GM23248 (cell line): ENCODE measurements at places on chromosomes 6 and 20.

DNA sequence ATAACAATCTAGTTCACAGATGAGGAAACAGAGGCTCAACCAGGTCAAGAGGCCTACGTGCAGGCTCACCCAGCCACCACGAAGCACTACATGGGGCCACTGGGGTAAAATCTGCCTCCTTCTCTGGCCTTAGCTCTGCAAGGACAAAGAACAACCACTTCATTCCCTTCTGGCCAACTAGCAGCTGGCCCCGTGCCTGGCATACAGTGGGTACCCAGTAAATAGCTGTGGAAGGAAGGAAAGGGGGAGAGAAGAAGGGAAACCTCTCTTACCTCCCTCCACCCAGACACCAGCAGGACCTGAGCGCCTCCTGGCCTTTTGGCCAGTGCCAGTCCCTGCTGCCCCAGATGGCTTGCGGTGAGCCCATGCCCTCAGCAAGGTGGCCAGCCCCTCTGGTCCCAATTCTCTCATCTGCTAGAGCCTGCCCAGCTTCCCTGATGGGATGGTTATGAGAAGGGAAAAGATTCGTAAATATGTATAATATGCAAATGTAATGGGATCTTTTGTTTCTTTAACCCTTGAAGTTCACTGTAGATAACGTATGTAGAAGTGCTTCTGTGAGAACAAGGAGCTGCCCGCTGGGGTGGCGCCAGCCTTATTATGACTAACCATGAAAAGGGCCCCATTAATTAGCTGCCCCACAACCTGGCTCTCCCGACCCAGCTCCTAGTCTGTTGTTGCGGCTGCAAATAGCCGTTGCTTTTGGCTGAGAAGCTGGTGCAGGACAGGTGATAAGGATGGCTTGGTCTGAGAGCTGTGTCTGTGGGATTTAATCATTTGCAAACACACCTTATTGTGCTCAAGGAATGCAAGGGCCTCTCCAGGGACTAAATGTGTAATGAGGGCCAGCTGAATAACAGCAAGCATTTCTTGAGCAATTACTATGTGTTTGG lies 62.0 kb downstream of the DLGAP4 start:
- no peak for DNase-seq

DNA sequence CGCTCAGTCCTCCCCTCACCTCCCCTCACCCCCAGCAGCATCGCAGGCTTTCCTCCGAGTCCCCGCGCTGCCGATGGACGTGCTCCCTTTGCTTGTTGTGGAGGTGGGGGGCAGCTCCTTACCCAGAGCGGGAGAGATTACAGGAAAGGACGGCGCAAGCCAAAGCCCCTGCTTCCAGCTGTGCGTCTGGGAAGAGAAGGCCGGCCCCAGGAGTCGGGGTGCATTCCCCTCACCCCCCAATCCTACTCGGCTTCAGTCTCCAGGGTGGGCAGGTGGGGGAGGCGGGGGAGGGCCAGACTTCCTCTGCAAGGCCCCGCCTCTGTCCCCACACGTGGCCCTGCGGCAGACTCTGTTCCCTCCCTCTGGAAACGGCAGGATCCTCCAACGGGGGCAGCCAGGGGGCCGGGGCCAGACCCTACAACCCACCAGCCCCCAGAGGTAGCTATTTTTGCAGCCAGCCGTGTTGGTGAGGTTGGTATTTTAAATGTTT lies 43.6 kb downstream of the NTSR1 start:
- no peak for DNase-seq

- no peak for DNase-seq
Measured at GRCh38 chr20:9114709-9115108, 45.8 kb downstream of the PLCB4 start.

GRCh38 chr20:41119614-41120561 lies 17.5 kb upstream of the PLCG1 start:
- no peak for DNase-seq

DNA sequence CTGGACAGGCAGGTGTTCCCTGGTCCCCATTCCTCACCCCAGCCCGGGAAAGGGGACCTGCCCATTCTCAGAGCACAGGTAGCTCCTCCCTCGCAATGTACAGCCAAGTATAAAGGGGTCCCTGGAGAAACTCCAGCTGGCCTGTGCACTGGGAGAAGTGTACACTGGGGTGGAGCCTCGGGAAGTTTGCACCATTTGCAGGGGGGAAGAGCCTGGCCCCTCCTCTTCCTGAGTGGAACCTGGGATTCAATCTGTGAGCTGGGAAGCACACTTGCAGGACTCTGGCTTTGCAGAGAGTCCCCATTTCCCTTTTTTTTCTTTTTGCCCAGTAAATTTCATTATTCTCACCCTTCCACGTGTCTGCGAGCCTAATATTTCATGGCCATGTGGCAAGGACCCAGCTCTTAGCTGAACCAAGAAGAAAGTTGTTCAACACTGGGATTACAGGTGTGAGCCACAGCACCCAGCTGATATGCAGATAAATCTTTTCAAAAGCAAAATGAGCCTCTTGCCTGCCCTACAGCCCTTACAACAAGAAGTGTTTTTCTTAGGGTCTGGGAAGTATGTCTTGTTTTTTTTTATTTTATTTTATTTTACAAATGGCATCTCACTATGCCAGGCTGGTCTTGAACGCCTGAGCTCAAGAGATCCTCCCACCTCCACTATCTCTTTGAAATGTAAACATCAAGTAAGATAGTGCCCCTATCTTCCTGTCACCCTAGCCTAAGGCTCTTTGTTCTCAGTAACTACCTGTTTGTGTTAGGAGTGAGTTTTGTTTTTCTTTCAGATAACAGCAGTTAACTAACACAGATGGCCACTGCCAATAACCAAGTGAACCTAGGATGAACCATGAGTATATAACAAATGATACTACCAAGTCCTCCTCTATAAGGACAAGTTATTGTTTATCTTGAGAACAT lies 9.3 kb upstream of the RNGTT start:
- no peak for DNase-seq

- DNase-seq = peak; percentile 94
Measured at GRCh38 chr20:18001131-18001921, 32.5 kb downstream of the MGME1 start.

GRCh38 chr6:85323435-85324040 lies 126.3 kb upstream of the NT5E start:
- DNase-seq = peak; percentile 79

DNA sequence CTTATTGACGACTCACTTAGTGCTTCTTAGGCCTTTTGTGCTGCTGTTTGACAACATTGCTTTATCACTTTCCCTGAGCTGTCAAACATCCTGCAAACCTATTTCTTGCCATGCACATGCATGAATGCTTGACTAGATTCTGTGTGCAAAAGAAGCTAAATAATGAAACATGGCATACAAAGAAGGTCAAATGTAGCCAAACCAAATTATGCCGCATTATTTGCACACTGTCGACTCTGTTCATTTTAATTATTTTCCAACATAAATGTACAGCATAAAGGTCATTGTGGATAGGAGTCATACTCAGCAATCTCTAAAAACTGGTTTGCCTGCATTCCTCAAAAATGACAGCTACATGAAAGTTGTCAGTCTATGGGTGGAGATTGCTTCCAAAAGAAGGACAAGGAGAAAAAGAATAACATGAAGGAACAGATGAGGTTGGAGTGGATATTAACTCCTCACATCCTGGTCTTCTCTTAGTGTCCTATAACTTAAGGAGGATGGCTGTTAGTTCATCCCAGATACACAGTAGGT lies 123.1 kb upstream of the STXBP5 start:
- no peak for DNase-seq

- DNase-seq = no peak
Measured at GRCh38 chr6:54020334-54020733, 90.9 kb upstream of the MLIP start.

GRCh38 chr20:61769286-61769832 lies 296.3 kb downstream of the TAF4 start:
- no peak for DNase-seq

- no peak for DNase-seq
Measured at GRCh38 chr6:32050562-32050961, 12.3 kb downstream of the CYP21A2 start.

DNA sequence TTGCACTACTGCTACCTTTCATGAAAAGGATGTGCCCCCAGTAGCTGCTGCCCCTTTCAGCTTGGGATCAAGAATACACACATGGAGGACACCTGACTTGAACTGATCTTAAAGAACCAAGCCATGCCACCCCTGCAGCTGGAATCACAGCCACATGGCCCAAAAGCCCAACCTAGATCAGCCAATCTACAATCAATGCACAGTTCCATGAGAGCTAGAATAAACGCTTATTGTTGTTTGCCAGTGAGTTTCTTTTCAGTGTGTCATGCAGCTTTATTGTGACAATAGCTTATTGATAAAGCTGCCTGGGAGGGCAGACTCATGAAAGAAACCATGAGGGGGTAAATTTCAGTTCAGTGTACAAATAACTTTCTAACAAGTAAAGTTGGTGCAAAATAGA lies 397.7 kb downstream of the PTPRT start:
- DNase-seq = no peak

DNA sequence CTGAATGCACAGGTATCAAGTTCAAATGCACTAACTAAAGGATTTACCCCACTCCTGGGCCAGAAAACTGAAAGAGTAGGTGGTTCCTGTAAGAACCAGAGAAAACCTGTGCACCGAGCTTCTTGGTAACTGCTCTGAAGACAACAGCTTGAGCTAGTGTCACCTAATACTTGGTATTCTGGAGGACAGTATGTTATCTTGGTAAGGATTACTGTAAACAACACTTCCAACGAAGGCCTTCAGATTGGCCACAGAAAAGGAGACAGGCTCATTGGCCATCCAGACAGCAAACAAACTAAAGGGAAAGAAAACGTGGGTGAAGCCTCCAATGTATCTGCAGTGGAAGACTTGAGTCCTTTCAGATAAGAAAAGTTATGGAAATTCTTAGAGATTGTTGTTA lies 61.5 kb downstream of the GMPR start:
- no peak for DNase-seq

- no peak for DNase-seq
Measured at GRCh38 chr20:47175493-47175892, 181.0 kb downstream of the ZMYND8 start.

DNA sequence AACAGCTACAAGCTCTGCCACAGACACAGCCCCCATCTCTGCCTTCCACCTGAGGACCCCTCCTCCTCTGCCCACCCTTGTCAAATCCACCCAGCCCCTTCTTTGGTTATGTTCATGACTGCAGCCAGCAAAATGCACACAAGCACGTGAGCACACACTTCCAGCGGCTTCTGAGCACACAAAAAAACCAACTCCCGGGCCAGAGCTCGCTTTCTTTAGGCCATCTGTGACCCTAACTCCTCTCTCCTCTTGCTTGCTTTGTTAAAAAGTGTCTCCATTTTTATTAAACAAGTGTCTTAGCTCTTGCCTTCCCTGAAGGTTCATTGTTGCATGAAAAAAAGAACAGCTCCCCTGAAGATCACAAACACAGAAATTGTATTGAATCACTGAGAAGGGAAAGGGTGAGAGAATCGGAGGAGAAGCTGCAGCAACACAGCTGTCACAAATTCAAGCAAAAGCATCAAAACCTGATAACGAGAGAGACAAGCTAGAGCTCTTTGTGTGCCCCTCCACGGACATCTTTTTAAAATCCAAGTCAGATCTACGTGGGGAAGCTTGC lies 142.1 kb downstream of the CD83 start:
- no peak for DNase-seq

DNA sequence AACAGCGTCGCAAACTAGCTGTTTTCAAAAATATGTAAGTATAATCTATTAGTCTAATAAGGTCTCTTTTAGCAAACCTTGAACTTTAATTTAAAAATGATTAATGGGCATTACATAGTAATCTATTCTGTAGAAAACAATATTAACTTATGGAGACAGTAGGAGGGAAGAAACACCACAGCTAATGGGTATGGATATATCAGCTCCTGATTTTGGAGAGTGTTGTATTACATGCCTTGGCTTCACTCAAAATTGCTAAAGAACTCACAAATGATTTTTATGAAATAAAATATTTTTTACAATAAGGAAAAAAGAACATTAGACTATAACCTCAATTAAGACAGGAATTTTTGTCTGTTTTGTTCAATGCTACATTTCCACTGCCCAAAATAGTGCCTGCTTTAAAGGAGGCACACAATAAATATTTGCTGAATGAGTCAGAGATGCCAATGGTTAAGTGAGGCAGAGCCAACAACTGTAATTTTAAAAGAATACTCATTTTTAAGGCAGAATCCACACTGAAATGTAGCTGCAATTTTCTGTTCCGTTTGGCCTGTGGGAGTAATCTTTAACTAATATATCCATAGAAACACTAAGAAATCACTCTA lies 15.7 kb downstream of the ATG5 start:
- DNase-seq = peak; percentile 78

GRCh38 chr6:166112580-166112979 lies 55.1 kb downstream of the TBXT start:
- peak; percentile 96 for DNase-seq

- no peak for DNase-seq
Measured at GRCh38 chr6:22095836-22096235, 201.0 kb downstream of the PRL start.

- no peak for DNase-seq
Measured at GRCh38 chr20:32251470-32251869, 26.0 kb upstream of the KIF3B start.

GRCh38 chr6:11062715-11063114 lies 18.6 kb upstream of the ELOVL2 start:
- DNase-seq = no peak

DNA sequence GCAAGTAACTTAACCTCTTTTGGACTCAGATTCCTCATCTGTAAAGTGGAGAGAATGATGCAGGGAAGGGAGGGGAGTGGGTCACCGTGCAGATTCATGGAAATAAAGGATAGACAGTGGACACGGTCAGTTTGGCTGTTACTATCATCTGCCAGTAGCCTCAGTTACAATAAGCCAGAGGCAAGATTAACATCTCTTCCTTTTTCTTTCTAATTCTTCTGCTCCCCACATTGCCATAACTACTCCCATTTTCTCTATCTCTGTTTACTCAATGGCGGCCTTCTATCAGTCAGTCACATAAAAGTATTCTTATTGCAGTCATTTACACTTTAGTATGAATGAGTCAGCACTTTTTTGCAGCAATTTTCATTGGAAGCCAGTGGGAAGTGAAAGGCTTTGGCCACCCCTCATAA lies 49.2 kb downstream of the PPP1R16B start:
- DNase-seq = no peak

GRCh38 chr20:61937963-61938838 lies 127.5 kb downstream of the TAF4 start:
- DNase-seq = no peak

GRCh38 chr6:147722158-147722557 lies 213.7 kb downstream of the SAMD5 start:
- DNase-seq = no peak

- no peak for DNase-seq
Measured at GRCh38 chr20:52998268-52998667, 26.1 kb downstream of the TSHZ2 start.

DNA sequence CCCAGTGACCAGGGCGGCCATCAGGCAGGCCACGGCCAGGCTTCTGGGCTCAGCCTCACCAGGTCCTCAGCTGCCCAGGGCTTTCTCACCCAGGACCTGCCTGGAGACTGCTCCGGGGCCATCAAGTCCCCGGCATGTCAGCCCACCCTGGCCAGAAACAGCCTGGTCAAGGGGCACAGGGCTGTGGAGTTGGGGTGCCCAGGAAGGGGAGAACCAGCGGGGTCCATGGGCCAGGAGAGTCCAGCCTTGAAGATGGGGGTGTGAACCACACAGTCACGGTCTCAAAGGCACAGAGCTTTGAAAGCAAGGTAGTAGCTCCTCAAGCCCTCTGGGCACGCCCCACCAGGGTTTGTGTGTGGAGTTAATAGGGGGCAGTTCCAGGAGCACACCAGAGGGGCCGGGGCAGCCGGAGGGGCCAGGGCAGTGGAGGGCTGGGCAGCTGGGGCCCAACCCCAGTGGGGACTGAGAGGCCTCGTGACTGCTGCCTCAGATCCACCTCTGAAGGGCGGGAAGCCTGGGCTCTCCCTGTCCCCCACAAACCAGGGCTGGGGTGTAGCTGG lies 48.0 kb upstream of the BHLHE23 start:
- no peak for DNase-seq
